ENCODE measurements at places on chromosomes 6 and 20.

GRCh38 chr6:13234130-13234529, 94.2 kb downstream of the TBC1D7 start:
- no peak for DNase-seq

GRCh38 chr6:36383606-36384005, 3.9 kb downstream of the ETV7 start:
- DNase-seq = no peak

DNA sequence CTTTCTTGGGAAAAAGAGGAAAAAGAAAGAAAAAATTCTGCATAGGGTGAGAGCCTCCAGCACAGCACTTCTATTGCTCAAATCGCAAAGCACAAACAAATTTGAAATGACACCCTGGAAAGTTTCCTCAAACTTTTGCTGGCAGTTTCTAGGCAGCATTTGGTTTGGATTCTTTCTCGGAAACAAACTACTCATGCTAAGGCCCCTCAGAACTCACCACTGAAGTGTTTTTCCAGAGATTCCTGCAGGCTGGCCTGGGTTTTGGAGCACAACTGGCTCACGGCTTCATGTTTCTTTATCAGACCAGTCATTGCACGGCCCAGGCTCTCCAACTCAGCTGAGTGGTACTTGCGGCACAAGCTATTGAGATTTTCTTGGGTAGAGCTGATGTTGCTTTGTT, 237.8 kb downstream of the SYNE1 start:
- no peak for DNase-seq

GRCh38 chr6:109373762-109374161, 8.5 kb downstream of the CD164 start:
- no peak for DNase-seq

DNA sequence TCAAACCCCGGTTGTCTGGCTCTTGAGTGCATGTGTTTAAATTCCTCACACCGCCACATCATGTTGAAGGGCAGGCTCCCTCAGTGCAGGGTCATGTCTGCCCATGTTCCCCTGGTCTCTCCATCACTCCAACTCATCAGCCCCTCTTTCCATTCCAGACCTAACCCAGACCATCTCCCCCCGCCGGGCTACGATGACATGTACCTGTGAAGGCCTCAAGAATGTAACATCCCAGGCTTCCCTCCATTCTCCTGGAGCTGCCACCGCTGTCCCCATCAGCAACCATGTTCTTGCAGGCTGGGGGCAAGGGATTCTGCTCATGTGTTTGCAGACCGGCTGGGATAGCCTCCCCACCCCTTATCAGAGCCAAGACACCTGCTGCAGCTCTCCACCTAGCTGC, 19.9 kb downstream of the TMEM74B start:
- DNase-seq = no peak

- no peak for DNase-seq
Measured at GRCh38 chr20:35854713-35855348, 83.0 kb downstream of the PHF20 start.

GRCh38 chr6:134117409-134117808, 65.0 kb upstream of the SLC2A12 start:
- no peak for DNase-seq

GRCh38 chr6:103570431-103570830, 1289.3 kb downstream of the HACE1 start:
- no peak for DNase-seq

DNA sequence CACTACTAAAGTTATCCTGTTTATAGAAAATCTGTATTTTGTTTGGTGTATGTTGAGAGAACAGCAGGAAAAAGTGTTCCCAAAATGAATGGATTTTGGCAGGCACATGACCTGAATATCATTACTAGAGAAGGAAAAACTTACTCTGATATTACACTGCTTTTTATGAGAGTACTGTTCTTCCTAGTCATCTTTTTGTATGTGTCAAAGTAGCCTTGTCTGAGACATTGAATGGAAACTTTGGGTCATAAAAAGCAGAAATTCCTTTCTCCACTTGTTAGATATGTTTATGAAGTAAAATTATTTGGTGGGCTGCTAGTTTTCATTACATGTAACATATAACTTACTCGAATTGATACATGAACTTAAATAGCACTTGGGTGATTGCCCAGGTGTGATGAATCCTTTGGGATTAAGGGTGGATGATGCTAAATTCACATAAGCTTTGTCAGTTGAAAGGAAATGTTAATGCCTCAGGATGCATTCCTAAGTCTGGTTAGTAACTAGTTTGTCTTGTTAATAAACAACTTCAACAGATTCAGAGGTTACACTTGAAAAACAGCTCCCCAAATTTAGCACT, 206.7 kb downstream of the CENPW start:
- DNase-seq = peak; percentile 30

GRCh38 chr6:31794866-31795615, 511 bp downstream of the VARS1 start:
- no peak for DNase-seq

- peak; percentile 69 for DNase-seq
Measured at GRCh38 chr6:156686301-156686994, 90.7 kb upstream of the ARID1B start.

GRCh38 chr6:144936764-144937163, 651.6 kb downstream of the UTRN start:
- DNase-seq = no peak

DNA sequence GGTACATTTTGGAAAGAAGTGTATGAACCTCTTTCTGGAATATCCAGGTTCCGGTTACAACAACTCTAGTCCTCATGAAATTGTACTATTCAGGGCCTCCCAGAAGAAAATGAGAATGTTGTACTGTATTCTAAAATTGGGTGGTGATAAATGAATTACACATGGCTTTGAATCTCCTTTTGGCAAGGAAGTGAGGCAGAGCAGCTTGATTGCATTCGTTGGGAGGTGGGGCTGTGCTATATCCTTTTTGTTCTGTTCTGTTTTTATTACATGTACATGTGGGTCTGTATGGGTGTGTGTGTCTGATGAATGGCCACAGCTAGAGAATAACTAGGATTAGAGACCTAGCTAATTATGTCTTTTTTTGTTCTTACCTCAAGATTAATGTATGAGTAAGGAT, 37.8 kb upstream of the SNRPB2 start:
- DNase-seq = no peak

DNA sequence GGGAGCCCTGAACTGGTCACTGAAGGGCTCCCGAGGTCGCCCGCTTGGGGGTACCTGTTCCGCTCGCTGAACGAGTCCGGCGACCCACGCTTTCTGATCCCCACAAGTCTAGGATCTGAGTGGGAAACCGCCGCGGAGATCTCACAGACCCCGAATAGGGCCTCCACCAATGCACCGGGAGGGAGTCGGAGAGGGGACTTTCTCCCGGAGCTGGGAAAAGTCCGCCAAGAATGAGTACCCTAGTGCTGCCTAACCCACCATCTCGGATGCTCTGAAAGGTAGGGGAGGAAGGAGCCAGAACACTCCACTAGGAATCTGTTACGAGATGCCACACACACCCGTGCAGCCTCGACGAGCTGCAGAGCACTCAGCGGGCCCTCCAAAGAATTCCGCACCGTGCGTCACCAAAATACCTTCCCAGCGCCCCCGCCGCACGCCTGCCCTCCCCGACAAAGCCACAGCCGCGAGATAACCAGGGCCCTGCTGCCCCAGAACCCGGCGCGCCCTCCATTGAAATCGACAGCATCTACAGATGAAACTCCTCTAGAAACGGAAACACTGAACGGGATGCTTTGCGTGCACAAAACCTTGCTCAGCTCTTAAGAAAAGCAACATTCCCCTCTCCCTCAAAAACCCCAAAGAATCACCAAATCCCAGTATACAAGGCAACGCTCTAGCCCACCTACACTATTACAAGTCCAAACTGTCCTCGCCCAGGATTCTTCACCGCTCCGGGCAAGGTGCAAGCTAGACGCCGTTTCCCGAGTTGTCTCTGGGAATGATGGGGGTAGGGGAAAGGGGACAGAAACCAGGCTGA, 686 bp downstream of the COL12A1 start:
- peak; percentile 75 for DNase-seq

DNA sequence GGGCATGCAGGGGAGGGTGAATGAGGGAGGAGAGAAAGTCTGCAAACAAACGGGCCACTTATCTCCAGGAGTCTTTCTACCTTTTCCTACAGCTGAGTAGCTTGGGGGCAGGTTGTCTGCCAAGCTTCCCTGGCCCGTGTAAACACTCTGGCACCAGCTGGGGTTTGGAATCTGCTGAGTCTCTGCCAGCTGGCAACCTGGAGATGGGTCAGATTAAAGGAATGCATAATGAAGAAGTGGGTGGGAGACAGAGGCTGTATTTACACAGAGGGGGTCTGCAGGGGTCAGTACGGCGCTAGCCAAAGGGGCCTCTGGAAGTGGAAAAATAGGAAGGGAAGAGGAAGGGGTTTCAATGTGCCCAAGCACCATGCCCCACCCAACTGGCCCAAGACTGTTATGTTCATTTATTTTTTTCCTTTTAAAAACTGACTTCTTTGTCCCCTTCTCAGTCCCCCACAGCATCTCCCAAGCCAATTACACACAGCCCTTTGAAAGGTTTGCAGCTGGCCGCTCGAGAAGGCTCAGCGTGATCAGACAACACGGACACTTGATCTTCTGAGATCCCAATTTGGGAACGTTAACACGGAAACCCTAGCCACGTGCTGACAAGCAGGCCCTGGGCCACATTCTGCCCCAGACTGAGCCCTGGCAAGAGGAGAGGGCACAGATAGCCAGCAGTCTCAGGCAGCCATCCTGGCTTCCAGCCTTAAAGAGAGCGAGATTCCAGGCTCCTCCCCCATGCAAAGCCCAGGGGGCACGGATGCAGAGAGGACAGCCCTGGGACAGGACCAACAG, 25.2 kb downstream of the TRAM2 start:
- peak; percentile 85 for DNase-seq

DNA sequence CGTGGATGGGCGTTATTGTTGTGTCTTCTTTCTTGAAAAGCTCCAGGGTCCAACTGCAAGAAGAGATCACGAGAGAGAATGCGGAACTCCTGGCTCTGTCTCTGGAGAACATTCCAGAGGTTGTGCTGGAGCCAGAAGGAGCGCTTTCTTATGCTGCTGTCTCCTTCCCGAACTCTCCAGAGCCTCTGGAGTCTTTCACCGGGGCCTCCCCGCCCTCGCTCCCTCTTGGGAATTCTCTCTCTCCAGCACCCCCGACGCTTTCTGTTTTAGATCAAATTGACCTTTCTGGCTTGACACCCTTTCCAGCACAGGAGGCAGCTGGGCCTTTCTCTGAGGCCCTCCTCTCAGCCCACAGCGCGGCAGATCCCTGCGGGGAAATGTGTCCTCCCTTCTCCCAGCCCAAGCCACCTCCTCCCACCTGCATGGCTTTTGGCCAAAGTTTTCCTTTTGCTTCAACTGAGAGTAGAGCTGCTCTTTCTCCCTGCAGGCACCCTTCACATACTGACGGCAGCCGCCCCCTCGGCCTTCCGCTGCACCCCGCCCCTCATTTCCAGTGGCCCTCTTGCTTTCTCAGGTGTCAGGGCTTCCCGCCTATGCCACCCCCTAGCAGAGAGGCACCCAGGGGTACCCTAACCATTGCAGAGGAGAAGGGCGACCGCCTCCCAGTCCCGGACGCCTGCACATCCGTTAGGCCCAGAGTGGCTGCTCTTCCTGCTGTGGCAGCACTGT, 6.6 kb upstream of the CCR6 start:
- no peak for DNase-seq

- no peak for DNase-seq
Measured at GRCh38 chr20:59145924-59146779, 17.5 kb upstream of the ZNF831 start.

GRCh38 chr6:26224940-26225847, 138.0 kb downstream of the HFE start:
- DNase-seq = no peak

DNA sequence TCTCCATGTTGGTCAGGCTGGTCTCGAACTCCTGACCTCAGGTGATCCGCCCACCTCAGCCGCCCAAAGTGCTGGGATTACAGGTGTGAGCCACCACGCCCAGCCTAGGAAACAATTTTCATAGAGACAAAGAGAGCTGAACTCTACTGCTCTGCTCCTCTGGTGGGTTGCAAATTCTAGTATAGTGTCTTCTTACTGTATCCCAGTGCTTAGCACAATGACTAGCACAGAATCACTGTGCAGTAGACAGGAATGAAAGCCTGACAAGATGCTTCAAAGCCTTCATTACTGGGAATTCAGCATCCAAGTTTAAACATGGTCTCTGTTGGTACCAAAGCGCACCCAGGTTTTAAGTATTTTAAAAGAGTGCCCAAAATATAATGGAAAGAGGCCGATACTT, 96.5 kb upstream of the SALL4 start:
- no peak for DNase-seq

DNA sequence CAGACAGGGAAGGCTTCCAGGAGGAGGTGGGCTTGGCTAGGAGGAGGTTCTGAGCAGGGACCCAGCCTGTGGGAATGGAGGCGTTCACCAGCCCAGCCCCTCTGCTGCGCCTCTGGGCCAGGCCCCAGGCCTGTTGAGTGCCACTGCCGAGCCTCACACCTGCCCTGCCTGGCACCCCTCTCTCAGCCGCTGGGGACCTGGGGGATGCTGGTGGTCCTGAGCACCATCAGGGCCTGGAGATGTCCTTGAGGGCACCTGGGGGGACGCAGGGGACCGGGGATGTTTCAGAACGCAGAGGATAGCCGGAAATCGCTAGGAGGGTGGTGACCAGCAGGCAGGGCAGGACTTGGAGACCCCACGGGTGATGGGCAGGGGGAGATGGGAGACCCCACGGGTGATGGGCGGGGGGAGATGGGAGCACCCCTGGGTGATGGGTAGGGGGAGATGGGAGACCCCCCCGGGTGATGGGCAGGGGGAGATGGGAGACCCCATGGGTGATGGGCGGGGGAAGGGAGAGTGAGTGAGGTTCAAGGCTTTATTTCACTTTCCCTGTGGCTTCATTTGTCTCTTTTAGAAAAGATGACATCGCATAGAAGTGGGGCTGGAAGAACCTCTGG, 12.7 kb downstream of the GATA5 start:
- no peak for DNase-seq

DNA sequence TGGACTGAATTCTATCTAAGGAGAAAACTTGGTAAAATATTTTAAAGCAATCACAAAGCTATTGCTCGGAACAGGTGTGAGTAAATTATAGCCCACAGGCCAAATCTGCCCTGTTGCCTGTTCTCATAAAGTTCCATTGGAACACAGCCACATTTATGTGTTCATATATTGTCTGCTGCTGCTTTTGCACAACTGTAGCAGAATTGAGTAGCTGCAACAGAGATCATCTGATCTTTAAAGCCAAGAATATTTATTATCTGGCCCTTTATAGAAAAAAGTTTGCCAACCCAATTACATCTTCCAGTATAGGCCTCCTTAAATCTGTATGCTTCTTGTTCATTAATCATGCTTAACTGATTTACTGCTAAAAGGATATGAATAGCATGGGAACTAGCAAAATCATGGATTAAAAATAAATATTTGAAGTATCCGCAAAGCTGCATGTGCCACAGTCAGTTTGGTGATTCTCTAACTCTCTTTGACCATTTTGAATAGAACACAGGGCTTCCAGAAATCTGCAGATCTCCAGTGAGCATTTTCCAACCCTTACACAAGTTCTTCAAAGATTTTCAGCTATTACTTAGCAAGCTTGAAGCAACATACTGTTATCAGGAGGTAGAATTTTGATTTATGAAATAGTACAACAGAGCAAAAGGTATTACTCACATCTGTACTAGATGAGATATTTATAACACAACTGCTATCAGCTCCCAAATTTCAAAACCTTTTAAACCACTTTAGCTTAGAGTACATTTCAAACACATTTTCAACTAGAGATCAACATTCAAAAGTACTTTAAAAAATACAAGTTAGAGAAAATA, 312.6 kb upstream of the ID4 start:
- no peak for DNase-seq

Data from HCEC 1CT (cell line).